Spinal cord (tissue), 10 donors: ENCODE measurements at places on chromosomes 5 and 9. TPM values are rescaled to one million over a fixed set of nuclear protein-coding genes. Genes with fewer than 3 reads are reported as not detected.

SLC34A1 gene
- not detected for total RNA-seq

FASTKD3 gene
- 17.0 TPM for total RNA-seq

SPINK1 gene
- not detected for total RNA-seq

CER1 gene
- 0.72 TPM for total RNA-seq

PCDHB10 gene
- total RNA-seq, result 9.3 TPM

SLC6A3 gene
- total RNA-seq, result 12.0 TPM

NTRK2 gene
- 126 TPM for total RNA-seq

PCDHGA1 gene
- 3.0 TPM for total RNA-seq

HRH2 gene
- 2.6 TPM for total RNA-seq

DNA sequence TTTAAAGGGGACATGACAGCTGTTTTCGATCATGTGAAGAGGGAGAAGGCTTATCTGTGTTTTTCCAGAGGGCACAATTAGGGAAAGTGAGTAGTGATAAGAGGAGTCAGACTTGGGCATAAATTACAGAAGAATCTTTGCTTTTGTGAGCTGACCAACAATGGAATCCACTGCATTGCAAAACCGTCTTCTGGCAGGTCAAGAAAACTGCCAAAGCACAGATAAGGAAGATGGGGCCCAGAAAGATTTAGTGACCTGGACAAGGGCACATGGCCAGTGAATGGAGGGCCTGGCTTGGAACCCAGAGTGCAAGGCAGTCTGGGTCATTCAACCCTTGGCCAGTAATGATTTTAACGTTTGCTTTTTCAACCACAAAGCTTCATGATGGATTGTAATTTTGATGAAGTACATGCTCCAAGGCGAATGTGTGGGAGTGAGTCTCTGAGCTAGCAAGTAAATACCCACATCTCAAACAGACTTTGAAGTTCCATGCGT, 153.2 kb upstream of the MAST4 start:
- H3K36me3 ChIP-seq, result no peaks in the 10 kb centered on the region
- no peak overlapping the region for H3K27ac ChIP-seq
- no peaks in the 10 kb centered on the region for H3K27me3 ChIP-seq
- no peak for DNase-seq
- no peaks in the 10 kb centered on the region for H3K4me1 ChIP-seq
- H3K4me3 ChIP-seq, result no peak overlapping the region

DNA sequence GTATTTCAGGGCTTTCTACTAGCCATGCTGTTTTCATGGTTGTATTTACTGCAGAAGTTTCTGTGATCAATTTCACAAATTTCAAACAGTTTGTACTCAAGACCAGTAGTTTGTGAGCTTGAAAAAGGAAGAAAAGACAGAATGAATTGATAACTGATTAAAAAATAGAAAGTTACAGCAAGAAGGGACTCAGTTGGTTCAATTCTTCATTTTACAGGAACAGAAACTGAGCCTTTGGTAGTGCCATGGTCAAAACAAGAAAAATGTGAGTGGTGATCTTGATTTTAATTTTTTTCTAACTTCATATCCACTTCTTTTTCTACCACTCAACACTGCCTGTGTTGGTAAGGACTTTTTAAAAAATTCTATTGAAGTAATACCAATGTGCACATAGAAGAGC, 206.6 kb upstream of the NREP start:
- no peak overlapping the region for H3K4me3 ChIP-seq
- no peaks in the 10 kb centered on the region for H3K36me3 ChIP-seq
- no peak overlapping the region for H3K27ac ChIP-seq
- DNase-seq, result no peak
- H3K4me1 ChIP-seq, result no peaks in the 10 kb centered on the region

DNA sequence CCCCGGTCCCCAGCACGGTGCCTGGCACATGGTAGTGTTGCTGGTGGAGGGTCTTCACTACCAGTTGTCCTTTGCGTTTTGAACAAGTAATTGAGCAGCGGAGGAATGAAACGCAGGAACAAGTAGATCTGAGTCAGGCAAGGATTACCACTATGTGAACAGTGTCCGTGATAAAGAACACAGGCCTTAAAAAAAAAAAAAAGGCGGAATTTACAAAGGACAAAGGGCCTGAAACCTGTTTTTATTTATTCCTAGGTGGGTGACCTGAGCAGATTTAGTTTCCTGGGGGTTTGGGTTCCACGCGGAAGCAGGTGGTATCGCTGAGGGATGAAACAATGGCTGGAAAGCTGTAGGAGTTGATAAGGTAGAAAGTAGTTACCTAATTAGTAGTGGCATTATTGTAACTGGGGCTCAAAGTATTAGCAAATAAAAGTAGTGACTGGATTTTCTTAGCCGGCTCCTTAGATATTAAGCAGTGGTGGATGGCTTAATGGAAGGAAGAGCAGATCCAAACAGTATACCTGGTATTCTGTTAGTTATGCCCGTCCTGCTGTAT, 1.1 kb downstream of the RUSC2 start:
- no peak for DNase-seq
- peak overlapping the region; percentile 91 for H3K27ac ChIP-seq
- no peaks in the 10 kb centered on the region for H3K36me3 ChIP-seq
- peak overlapping the region; percentile 78 for H3K4me3 ChIP-seq
- H3K4me1 ChIP-seq, result peaks cover 18% of the 10 kb centered on the region
- no peaks in the 10 kb centered on the region for H3K27me3 ChIP-seq

GRCh38 chr9:130860458-130861316, 25.6 kb downstream of the ABL1 start:
- no peaks in the 10 kb centered on the region for H3K27me3 ChIP-seq
- H3K4me3 ChIP-seq, result no peak overlapping the region
- peak overlapping the region; percentile 67 for H3K27ac ChIP-seq
- H3K4me1 ChIP-seq, result peaks cover 29% of the 10 kb centered on the region
- no peak for DNase-seq

DNA sequence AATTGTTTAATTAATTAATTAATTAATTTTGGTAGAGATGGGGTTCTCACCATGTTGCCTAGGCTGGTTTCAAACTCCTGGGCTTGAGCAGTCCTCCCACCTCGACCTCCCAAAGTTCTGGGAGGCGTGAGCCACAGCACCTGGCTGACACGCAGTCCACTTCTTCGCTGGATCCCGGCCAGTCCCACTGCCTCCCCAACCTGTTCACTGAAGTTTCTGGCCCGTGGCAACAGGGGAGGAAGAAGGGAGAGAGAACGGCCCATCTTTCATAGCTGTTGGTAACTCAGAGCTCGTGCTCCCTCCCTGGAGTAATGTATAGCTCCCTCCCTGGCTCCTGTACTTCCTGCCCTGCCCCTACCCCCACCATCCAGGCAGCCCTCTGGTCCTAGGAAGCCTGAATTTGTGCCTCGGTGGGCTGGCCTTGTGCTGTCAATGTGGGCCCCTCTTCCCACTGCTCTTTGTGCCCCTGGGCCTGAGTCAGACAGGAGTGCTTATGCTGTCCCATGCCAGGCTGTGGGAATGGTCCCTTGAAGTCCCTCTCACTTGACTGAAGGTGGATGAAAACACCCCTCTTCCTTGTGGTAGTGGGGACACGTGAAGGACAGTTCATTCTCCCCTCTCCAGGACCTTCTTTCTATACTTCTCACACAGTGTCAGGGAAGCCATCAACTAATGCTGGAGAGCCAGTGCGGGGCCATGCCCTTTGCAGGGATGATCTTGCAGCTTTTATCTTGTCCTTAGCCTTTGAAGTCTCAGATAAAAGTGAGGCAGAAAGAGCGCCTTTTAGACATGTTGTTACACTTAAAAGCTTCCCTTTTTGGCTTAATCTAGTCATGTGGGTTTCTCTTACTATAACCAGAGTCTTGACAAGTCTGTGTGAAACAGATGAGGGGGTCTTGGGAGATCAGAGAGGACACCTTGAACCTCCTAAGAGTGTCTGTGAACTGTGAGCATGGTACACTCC, 38.1 kb downstream of the ANGPTL2 start:
- DNase-seq, result no peak
- no peak overlapping the region for H3K4me3 ChIP-seq
- H3K27me3 ChIP-seq, result no peaks in the 10 kb centered on the region
- no peak overlapping the region for H3K27ac ChIP-seq

GRCh38 chr5:111848476-111848875, 91.5 kb upstream of the NREP start:
- H3K4me1 ChIP-seq, result no peaks in the 10 kb centered on the region

DNA sequence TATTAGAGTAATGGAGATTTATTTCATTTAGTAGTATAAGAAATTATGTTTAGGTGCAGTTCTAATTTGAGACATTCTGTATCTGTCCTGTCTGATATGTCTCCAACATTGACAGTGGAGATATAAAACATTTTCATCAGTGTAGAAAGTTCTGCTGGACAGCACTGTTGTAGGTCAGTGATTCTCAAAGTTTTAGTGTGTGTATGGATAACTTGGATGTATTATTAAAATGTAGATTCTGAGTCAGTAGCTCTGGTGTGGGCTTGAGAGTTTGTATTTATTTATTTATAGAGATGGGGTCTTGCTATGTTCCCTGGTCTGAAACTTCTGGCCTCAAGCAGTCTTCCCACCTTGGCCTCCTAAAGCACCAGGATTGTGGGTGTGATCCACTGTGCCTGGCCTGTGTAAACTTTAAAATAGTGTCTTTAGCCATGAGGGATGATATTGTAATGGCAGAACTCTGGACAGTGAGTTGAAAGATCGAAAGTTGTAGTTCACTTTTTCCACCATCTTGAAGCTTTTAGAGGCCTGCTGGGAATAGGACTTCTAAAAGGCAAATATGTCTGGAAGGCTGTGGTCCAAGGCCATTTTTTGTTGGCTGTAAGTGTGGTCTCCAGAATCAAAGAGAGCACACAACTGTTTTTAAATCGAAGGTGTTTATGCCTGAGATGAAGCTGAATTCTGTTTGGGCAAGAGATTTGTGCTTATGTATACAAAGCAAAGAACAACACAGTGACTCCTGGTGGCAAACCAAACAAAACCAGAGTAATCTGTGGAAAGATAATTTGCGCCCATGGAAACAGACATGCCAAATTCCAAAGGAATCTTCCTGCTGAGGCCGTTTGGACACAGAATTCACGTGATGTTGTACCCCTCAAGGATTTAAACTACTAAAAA, 12.4 kb downstream of the UBAP1 start:
- no peak overlapping the region for H3K4me3 ChIP-seq
- peak overlapping the region; percentile 43 for H3K27ac ChIP-seq
- H3K27me3 ChIP-seq, result no peaks in the 10 kb centered on the region
- H3K4me1 ChIP-seq, result peaks cover 8% of the 10 kb centered on the region

- H3K27ac ChIP-seq, result no peak overlapping the region
- no peaks in the 10 kb centered on the region for H3K27me3 ChIP-seq
- H3K4me1 ChIP-seq, result no peaks in the 10 kb centered on the region
- peak; percentile 46 for DNase-seq
- H3K4me3 ChIP-seq, result no peak overlapping the region
Observed at GRCh38 chr5:136853971-136854370, 488.6 kb upstream of the TRPC7 start.

- DNase-seq, result no peak
- H3K4me1 ChIP-seq, result peaks cover 3% of the 10 kb centered on the region
- no peaks in the 10 kb centered on the region for H3K27me3 ChIP-seq
- no peak overlapping the region for H3K27ac ChIP-seq
- peaks cover 95% of the 10 kb centered on the region for H3K36me3 ChIP-seq
- H3K4me3 ChIP-seq, result no peak overlapping the region
Observed at GRCh38 chr5:179605026-179605833, 18.2 kb downstream of the HNRNPH1 start.

DNA sequence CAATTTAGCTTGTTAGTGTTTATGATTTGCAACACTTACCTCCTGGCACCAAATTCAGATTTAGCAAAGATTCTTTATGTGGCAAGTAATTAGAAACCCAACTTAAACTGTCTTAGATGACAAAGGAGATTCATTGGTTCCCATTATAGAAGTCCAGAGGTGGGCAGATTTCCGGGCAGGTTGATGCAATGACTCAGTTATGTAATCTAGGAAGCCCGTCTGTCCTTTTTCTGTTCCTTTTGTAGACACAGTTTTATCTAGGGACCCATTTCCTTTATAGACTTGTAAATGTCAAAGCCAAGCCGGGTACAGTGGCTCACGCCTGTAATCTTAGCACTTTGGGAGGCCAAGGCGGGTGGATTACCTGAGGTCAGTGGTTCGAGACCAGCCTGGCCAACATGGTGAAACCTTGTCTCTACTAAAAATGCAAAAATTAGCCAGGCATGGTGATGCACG, 20.3 kb upstream of the ANKRD33B start:
- no peaks in the 10 kb centered on the region for H3K27me3 ChIP-seq
- no peak overlapping the region for H3K27ac ChIP-seq
- no peak for DNase-seq

DNA sequence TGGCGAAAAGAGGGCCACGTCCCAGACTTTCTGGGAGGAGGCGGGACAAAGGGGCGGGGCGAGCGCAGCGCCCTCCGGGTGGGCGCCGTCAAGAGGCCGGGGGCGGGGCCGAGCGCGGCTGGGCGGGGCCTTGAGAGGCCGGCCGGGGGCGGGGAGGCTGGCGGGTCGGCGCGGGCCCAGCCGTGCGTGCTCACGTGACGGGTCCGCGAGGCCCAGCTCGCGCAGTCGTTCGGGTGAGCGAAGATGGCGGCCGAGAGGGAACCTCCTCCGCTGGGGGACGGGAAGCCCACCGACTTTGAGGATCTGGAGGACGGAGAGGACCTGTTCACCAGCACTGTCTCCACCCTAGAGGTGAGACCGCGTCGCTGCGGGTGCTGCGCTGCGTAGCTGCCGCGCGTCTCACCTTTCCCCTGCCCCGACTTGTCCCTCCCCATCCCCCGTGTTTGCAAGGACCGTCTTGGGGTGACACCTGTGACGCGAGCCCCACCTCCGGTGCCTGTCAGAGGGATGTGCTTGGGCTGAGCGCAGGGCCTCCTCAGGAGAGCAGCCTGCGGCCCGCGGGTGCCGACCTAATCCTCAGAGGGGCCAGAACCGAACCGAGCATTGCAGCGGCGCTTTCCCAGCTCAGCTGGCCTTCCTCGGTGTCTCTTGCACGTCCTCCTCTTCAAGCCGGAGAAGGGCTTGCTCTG, at the start of gene SNX2:
SNX2 (plus strand) TSS at position 220 of the 689 bp plus-strand sequence; CDS start at position 244, 24 bp downstream.
- no peaks in the 10 kb centered on the region for H3K36me3 ChIP-seq
- no peaks in the 10 kb centered on the region for H3K4me1 ChIP-seq
- H3K27me3 ChIP-seq, result no peaks in the 10 kb centered on the region
- peak; percentile 80 for DNase-seq

GRCh38 chr5:110087829-110088228, 398.1 kb downstream of the MAN2A1 start:
- H3K27ac ChIP-seq, result no peak overlapping the region
- no peaks in the 10 kb centered on the region for H3K4me1 ChIP-seq
- DNase-seq, result no peak
- H3K4me3 ChIP-seq, result no peak overlapping the region
- H3K36me3 ChIP-seq, result no peaks in the 10 kb centered on the region
- no peaks in the 10 kb centered on the region for H3K27me3 ChIP-seq
